ENCODE measurements at places on chromosomes 1 and 21. TPM values are rescaled to one million over a fixed set of nuclear protein-coding genes. Genes with fewer than 3 reads are reported as not detected.
A peak's percentile ranks its signal among the peaks of the same experiment; 100 is the strongest.

DNA sequence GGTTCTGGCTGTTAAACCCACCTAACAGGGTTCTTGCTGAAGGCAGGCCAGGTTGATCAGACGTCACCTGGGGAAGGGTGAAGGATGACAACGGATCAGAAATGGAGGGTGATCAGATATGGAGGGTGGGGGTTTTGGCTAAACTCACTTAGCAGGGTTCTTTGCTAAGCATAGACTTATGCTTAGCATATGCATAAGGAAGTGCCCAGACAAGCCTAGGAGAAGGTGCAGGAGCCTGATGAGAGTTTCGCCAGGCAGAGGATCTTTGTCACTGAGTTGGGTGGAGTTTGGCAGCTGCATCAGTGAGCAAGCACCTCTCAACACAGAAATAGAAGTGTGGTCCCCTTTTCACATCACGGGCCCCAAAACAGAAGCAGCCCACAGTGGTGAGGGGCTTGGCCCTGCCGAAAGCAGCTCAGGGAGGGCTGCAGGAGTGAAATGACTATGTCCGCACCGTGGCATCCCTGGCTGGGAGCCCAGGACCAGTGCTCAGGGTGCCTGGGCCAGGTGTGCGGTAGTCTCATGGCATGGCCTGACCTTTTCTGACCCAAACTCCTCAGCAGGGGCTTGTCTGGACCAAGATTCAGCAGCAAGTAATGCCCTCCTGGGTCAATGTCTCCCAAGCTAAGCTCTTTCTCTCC lies 101.6 kb downstream of the AJAP1 start:
- no peaks in the 10 kb centered on the region for H3K4me1 ChIP-seq
- no peak overlapping the region for H3K27ac ChIP-seq
- no peaks in the 10 kb centered on the region for H3K27me3 ChIP-seq
- H3K4me3 ChIP-seq, result no peak overlapping the region
- no peaks in the 10 kb centered on the region for H3K36me3 ChIP-seq

DNA sequence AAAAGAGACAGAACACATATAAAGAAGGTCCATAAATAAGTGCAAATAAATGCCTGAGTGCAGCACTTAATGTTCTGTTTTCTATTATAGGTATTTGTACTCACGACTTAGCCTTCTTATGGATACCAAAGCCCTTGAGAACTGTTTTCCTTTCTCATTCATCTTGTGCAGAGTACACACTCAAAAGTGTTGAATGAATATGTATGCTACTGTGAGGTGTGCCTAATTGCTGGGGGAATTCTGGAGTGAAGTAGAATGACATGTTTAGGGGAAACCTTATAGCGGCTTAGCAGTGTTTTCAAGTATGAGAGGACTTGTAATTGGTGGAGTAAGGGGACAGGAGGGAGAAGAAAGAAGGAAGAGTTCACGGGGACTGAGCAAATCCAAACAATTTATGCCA lies 157.6 kb downstream of the CACNA1E start:
- no peaks in the 10 kb centered on the region for H3K4me1 ChIP-seq
- no peak for DNase-seq
- no peak overlapping the region for H3K27ac ChIP-seq
- H3K27me3 ChIP-seq, result peaks cover 62% of the 10 kb centered on the region

DNA sequence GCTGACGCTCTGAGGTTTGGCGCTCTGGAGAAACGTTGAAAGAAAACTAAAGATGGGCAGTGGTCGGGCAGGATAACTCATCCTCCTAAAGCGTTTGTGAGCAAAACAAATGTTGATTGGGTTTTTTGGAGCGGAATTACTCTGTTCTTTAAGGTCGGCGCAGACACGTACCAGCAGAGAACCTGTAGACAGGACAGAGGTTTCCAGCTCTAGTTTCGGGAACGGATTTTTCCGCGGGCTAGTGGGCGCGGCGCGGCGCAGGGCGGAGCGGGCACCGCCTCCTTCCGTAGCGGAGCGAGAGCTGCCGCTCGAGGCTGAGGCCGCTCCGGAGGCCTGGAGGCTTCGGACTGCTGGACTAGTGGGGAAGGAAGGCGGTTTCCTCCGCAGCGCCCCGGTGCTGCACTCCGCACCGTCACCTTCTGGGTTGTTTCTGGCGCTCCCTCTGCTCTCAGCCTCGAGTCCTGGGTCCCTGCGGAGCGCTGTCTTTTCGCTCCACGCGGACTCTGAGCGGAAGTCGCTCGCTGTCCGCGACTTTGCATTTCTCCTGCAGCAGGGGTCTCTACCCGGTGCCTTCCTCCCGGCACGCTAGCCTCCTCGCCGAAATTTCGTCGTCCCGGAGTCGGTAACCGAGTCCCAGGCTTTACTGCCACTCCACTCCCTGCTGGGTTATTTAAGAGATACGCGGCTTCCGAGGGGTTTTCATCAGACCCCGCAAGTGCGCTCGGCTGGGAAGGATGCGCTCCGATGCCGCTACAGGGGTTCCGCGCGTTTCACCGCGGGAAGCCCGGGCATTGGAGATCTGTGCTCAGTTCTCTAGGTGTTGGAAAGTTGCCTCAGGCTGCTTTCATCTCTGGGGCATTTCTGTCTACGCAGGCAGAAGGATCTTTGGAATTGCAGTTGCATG lies 7.0 kb downstream of the FOXD2 start:
- no peak overlapping the region for H3K27ac ChIP-seq
- DNase-seq, result no peak
- no peak overlapping the region for H3K4me3 ChIP-seq
- H3K4me1 ChIP-seq, result no peaks in the 10 kb centered on the region

- no peak overlapping the region for H3K4me3 ChIP-seq
- no peaks in the 10 kb centered on the region for H3K27me3 ChIP-seq
- H3K36me3 ChIP-seq, result no peaks in the 10 kb centered on the region
- DNase-seq, result no peak
Observed at GRCh38 chr1:175887521-175887920, 144.1 kb upstream of the TNR start.

IER5 gene
- total RNA-seq, result 12.2 TPM

HAO2 gene
- total RNA-seq, result not detected

DNA sequence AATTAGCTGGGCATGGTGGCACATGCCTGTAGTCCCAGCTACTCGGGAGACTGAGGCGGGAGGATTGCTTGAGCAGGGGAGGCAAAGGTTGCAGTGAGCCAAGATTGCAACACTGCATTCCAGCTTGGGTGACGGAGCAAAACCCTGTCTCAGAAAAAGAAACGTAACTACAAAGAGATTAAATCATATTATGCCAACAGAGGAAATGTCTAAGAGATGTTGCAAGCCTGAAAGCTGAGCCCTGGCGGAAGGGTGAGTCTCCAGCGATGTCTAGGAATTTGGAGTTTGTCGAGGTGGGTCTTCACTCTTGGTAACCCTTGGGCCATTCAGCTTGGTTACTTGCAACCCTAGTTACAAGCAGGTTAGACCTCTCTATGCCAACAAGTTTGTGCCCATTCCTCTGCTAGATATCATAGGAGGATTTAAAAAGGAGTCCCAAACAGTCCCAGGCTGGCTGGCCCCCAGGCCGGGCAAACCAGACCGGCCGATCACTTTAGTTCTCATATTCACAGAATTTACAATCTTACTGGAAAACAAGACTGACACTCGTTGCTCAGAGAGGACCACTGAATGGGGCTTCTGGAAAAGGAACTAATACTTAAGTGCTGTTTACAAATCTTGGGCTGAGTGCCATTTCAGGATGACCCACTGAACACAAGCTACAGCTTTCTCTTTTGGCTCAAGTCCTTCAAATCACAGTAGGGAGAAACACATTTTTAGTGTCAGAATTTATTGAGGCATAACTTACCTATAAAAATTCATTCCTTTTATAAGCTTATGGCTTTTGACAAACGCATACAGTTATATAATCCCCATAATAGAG lies 27.1 kb downstream of the SLC30A1 start:
- H3K36me3 ChIP-seq, result no peaks in the 10 kb centered on the region
- peak overlapping the region; percentile 40 for H3K27ac ChIP-seq
- H3K4me3 ChIP-seq, result peak overlapping the region; percentile 31
- no peaks in the 10 kb centered on the region for H3K27me3 ChIP-seq
- peak; percentile 56 for DNase-seq
- H3K4me1 ChIP-seq, result peaks cover 14% of the 10 kb centered on the region

Data from Calu3 (cell line).